ENCODE measurements at places on chromosomes 13 and 19. TPM values are rescaled to one million over a fixed set of nuclear protein-coding genes. Genes with fewer than 3 reads are reported as not detected.

Gene MEF2B
- polyA plus RNA-seq, result 1.4 TPM

Gene CD33
- 2.6 TPM for polyA plus RNA-seq

Gene SBK3
- polyA plus RNA-seq, result 0.13 TPM

Gene ADGRE1
- 0.11 TPM for polyA plus RNA-seq

Gene NCCRP1
- 0.93 TPM for polyA plus RNA-seq

Gene LPAR2
- polyA plus RNA-seq, result 23.0 TPM

DNA sequence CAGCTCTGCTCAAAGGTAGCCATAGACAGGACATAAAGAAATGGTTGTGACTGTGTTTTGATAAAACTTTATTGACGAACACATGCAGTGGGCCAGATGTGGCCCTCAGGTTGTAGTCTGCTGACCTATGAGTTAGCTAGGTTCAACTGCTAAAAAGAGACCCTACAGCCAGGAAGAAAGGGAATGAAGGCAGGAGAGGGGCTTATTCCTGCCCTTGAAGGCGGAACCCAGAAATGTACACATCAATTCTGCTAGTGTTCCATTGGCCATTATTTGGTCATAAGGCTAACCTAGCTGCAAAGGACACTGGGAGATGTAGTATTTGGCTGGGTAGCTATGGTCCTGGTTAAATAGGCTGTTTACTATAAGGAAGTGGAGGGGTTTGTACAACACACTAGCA, 18.0 kb downstream of the APBA3 start:
- DNase-seq, result no peak

GRCh38 chr19:55005684-55006488, 32.2 kb downstream of the GP6 start:
- peak; percentile 34 for DNase-seq

DNA sequence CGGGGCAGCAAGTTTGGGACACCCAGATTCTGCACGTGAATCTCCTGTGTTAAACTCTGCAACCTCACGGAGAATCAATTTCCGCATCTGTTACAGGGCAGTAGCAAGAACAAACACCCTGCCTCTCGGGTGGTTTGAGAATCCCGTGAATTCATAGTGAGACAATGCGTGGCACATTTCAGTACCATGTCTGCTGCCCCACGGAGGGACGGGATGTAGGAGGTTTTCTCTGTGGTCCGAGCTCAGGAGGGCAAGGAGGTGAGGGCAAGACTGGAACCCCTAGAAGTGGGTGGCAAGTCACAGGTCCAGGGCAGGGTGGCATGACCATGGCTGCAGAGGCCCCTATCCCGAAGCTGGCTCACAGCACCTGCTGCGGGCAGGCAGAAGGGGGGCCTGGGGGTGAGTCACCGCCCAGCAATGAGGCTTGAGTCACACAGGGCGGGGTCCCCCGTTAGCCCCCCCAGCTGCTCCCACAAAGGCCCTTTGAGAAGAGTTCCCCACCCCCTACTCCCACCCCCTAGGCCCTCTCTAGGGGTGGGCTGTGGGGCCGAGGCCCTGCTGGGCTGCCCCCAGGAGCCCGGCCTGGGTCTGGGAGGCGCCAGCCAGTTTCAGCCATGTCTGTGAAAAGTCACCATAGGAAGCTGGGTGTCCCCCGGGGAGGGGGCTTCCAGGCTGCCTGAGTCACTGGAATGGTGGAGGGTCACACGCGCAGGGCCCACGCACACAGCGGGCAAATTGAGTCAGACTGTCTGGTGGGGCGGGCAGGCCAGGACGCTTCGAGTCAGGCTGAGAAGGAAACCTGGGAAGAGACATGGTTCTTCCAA, 25.8 kb upstream of the NANOS3 start:
- DNase-seq, result no peak

DNA sequence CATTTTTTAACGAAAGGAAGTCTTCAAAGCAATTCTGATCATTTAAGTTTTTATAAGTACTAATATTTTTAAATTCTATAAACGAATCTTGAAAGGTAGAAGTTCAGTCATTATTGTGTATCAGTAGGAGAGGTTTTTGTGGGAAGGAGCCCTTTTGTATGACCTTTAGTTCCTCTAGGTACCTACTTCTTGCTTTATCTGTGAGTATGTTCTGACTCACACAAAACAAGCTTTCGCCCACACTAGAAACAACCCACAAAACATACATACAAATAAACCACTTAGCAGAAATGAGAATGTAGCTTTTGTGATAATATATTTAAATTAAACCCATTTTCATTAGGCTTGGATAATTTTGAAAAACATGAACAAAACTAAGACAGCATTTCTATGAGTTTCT, 27.8 kb downstream of the ERCC5 start:
- no peak for DNase-seq

Gene RAB3A
- polyA plus RNA-seq, result 5.7 TPM

Gene GPR183
- 2.2 TPM for polyA plus RNA-seq

Gene NLRP9
- 0.05 TPM for polyA plus RNA-seq

Gene RNU6-9
- polyA plus RNA-seq, result not detected

- DNase-seq, result no peak
Measured at GRCh38 chr19:33780251-33780650, 16.4 kb upstream of the KCTD15 start.

GRCh38 chr13:107005577-107005976, 437.6 kb upstream of the ARGLU1 start:
- no peak for DNase-seq

DNA sequence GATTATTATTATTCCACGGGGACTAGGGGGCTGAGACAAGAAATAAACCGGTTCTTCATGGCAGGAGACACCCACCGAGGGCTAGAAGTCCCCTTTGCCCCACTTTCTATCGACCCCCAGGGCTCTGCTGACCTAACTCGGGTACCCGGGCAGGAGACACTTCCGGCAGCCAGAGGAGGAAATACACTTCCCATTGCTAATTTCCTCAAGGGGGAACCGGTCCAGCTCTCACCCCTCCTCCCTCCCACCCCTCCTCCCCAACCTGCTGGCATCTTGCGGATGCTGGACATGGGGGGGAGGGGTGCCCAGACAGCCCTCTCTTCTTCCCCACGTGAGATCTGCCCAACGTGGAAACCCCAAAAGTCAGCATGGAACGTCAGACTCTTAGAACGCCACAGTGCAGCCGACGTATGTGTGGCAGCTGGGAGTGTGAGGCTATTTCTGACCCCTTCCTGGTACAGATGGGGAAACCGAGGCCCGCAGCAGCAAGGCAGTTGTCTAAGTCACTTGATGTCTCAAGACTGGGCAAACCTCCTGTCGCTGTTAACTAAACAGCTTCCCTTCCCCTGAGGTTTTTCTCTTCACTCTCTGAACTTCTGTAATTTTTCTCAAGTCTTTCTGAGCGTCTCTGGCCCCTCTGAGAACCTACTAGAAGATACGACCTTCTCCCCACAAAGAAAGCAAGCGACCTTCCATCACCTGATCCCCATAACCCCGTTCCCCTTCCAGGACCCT, 3.6 kb downstream of the GPR4 start:
- no peak for DNase-seq

DNA sequence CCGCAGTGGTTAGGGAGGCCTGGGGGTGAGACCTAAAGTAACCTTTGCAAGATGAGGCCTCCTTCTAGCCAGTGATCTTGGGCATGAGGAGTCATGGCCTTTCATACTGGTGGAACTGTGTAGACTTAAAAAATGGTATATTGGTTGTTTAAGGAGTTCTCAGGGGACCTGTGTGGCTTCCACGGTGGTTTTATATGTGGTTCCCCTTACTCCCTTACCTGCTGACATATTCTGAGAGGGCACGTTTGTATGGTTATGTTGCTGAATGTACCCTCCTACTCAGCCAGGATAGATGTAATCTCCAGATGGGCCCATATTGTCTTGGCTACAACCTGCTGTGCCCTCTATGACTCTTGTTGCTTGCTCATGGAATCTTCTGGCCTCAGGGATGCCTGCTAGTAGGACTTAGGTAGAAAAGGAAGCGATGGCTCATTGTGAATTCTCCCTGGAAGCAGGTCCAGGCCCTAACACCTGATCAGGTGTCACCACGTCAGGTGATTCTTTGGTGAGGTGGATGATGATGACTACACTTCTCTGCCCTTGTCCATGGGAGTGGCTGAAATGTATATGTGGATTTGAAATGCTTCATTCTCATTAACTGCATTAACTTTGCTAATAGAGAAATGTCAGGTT, 1.8 kb downstream of the ZNF460 start:
- DNase-seq, result no peak

GRCh38 chr19:5690955-5691821, 1.1 kb downstream of the RPL36 start:
- peak; percentile 17 for DNase-seq

Gene CCDC70
- not detected for polyA plus RNA-seq

GRCh38 chr19:56119582-56119978, 1.5 kb downstream of the ZNF787 start:
- no peak for DNase-seq

DNA sequence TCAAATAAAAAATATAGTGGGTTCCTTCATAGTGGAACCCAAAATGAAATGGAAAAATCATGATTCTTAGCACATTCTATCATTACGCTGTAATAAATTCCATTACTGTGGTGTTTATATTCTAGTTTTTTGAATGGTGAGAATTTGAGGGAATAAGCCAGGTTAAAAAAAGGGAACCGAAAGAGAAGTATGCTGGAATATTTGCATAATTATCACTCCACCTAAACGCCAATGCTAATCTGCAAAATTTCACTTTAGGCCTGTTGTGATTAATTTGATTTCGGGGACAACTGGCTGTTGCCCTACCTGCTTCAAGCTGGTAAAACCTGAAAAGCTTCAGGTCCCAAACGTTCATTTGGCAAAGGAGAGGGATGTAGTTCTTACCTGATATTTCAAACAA, 32.1 kb upstream of the SCEL start:
- no peak for DNase-seq

Gene SERPINE3
- polyA plus RNA-seq, result 0.27 TPM

Gene SPPL2B
- 53.8 TPM for polyA plus RNA-seq

Gene CEACAM3
- not detected for polyA plus RNA-seq

- no peak for DNase-seq
Measured at GRCh38 chr13:42320375-42320787, 48.4 kb downstream of the AKAP11 start.

GRCh38 chr19:17629760-17630159, 58.4 kb downstream of the UNC13A start:
- DNase-seq, result no peak

- DNase-seq, result no peak
Measured at GRCh38 chr13:113404723-113405471, 41.0 kb upstream of the GRTP1 start.

DNA sequence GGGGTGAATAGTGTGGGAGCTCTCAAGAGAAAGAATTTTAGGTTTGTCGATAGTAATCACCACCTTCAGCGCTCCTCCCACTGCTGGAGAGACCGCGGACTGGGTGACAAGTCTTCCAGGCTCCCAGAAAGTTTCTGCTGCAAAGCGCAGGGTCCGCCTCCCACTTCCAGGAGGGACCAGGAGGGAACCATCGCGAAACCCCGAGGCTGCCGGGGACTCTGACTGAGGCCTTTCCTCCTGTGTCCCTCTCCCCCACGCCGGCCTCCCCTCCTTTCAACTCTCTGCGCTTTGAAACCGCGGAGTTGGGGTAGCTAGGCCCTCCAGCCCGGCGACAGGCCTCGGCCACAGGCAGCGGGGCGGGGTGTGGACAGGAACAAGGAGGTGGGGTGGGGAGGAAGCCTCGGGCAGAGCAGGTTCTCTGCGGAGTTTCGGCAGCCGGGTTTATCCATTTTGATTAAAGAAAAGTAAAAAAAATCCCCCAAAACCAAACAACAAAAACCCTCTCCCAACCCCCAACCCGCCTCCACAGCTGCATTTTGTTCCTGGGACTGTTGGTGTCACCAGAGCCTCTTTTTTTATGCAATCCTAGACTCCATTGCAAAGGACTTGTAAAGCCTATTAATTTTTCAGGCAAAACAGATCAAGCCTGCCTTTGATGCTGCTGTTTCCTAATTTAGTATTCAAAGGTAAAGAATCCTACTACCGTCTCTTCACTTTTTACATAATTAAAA, 157.2 kb downstream of the TM9SF2 start:
- peak; percentile 65 for DNase-seq
